ENCODE measurements at places on chromosomes 12 and 14.

GRCh38 chr14:100032738-100033137, 32.5 kb upstream of the EVL start:
- DNase-seq = no peak

DNA sequence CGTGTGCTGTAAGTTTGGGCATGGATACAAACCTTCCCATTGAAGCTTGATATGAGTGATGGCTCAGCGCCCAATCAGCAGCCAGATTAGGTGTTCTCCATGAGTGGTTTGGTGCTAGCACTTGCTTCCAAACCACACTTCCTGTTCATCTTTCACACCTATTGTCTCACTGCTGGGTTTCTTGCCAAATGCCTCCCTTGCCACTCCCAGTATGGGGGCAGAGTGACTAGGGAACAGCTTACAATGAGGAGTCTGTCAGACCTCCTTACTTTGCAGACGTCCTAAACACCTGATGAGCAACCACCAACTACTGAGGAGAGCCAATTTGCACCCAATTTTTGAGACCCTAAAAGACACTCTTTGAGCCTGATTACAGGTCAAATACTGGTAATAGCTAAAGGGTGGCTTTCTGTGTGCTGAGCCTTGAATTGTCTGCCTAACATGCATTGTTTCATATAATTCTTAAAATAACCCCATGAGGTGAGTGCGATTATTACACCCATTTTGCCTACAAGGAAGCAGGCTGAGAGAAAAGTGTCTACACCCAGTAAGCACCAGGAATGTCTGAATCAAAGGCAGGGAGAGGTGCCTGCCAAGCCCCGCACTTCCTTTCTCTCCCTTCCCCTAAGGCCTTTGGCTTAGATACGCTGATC, 48.4 kb upstream of the FOS start:
- no peak for DNase-seq

DNA sequence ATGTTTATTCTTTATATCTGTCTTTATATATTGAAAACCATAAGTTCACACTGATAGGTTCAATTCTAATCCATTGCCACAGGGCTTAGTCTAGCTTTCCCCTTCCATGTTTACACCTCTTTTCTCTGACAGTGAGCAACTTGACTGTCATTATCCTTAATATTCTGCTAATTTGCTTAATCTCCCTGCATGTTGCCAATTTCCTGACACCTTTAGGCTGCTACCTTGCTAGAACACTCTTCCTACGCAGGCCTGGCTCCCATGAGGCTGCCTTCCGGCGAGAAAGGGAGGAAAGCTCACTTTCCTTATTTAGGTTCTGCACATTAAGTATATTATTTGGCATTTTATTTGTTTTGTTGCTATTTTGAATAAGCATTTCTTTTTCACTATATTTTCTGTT, 12.8 kb upstream of the FRS2 start:
- DNase-seq = no peak

DNA sequence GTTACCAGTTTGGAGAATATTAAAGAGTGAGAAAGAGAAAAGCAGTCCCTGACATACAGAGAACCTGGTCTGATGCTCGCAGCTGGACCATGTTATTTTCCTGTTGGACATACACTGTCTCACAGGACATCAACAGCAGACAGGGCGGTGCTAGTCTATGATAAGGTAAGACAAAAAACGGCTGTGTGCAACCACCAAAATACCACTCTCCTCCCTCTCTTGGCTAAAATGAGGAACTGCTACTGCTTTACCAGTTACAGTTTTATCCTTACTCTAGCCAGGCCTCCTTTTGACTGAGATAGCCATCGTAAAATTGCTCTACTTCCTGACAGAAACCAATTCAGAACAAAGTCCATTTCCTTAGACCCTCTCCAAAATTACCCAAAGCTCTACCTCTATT, 47.0 kb upstream of the ERGIC2 start:
- DNase-seq = peak; percentile 17

DNA sequence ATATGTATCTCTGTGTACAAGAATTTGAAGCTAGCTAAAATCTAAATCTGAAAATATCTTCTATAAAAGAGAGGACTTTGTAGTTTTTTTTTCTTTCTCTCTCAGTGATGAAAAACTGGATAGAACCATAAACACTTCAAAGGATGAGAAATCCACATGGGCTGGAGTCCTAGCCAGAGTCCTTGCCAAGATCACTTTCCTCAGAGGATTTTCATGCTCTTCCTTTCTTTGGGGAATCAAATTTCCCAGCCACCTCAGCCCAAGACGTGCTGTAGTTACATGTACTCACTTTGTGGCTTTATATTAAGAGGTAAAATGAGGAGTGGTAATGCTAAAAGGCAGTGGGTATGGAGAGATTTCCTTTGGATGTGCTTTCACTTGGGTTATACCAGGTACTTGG, 110.3 kb downstream of the SLC38A1 start:
- DNase-seq = no peak

GRCh38 chr12:94173660-94174265, 25.4 kb downstream of the PLXNC1 start:
- DNase-seq = no peak

- no peak for DNase-seq
These were observed 162.6 kb upstream of the PLEKHA5 start for GRCh38 chr12:18966954-18967353.

DNA sequence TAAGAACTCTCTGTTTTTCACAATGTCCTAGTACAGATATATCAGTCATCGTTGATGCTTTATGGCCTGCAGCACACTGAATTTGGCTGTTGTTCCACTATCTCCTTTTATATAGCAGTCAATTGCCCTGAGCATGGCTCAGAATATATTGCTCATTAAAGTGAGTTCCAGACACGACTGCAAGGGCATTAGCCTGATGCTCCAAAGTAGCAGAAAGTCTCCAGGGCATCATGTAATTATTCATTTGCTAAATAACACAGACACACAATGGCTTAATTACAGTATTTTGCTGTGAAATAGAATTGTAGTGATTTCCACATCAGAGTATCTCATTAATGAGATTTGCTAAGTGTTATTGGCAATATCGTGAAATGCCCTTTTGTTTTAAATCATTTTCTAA, 1167.5 kb downstream of the AACS start:
- DNase-seq = no peak

GRCh38 chr12:124233041-124233796, 61.7 kb upstream of the RFLNA start:
- DNase-seq = no peak

GRCh38 chr12:121581686-121582429, 1.0 kb upstream of the KDM2B start:
- peak; percentile 30 for DNase-seq

- DNase-seq = no peak
These were observed 128.6 kb upstream of the PLEKHG7 start for GRCh38 chr12:92574051-92574783.

GRCh38 chr12:39988574-39988973, 117.3 kb downstream of the SLC2A13 start:
- DNase-seq = no peak

- peak; percentile 85 for DNase-seq
These were observed 744 bp upstream of the MYL6 start for GRCh38 chr12:56157201-56158028.

DNA sequence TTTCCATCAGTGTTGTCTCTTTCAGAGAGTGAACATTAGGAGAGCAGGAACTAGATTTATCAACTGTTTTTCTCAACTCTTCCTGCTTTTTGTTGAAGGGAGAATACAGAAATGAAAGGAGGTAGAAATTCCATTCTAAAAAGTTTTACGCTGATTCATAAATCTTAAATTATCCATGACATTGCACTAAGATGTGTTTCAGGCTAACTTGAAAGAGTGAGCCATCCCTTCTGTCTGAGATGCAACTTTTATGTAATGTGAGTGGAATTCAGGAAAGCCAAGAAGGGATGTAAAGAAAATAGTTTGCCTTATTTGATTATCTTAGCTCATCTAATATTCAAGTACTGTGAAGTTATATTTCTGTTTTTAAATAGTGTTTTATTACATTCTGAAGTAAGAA, 349.5 kb upstream of the RGS6 start:
- DNase-seq = no peak

GRCh38 chr12:106445959-106446358, 88.4 kb downstream of the POLR3B start:
- DNase-seq = no peak

DNA sequence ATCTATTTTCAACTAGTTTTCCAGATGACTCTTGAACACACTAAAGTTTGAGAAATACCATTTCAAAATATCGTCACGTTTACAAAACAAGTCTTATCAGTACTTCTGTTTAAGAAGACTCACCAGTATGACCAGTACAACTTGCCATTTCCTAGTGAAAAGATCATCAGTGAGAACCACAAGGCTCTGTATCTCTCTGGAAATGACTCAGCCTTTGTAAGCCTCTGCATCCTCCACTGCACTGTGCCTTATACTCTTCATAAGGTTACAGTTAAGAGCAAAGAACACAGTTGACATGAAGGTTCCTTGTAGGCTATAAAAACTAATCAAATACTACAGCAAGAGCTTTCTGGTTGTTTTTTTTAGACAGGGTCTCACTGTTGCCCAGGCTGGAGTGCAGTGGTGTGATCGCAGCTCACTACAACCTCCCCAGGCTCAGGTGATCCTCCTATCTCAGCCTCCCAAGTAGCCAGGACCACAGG, 5.7 kb upstream of the VTI1B start:
- DNase-seq = no peak

GRCh38 chr14:26191671-26192070, 406.2 kb downstream of the NOVA1 start:
- no peak for DNase-seq

DNA sequence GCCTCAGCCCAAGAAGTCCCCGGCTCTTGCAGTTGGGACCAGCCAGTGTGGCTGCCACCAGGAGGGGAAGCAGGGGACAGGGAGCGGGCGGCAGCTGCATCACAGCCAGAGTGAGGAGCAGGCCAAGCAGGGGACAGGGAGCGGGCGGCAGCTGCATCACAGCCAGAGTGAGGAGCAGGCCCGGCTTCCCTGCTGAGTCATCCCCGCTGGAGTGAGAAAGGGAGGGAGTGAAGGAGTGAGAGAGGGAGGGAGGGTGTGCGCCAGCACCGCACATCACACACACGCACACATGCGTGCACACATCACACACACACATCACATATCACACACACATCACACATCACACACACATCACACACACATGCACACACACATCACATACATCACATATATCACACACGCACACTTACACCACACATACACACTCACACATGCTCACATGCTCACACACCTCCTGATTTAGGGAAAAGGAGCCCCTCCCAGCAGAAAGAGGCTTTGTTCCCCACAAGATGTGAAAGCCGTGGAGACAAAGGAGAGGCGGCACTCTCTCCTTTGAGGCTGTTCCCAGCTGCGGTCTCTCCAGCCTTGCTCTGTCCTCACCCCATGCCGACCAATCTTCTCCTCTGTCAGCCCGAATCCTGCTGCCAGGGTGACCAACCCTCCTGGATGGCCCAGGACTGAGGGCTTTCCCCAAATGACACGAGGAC, 16.7 kb upstream of the ZDHHC22 start:
- no peak for DNase-seq

GRCh38 chr14:69246331-69246730, 13.6 kb upstream of the GALNT16 start:
- no peak for DNase-seq

DNA sequence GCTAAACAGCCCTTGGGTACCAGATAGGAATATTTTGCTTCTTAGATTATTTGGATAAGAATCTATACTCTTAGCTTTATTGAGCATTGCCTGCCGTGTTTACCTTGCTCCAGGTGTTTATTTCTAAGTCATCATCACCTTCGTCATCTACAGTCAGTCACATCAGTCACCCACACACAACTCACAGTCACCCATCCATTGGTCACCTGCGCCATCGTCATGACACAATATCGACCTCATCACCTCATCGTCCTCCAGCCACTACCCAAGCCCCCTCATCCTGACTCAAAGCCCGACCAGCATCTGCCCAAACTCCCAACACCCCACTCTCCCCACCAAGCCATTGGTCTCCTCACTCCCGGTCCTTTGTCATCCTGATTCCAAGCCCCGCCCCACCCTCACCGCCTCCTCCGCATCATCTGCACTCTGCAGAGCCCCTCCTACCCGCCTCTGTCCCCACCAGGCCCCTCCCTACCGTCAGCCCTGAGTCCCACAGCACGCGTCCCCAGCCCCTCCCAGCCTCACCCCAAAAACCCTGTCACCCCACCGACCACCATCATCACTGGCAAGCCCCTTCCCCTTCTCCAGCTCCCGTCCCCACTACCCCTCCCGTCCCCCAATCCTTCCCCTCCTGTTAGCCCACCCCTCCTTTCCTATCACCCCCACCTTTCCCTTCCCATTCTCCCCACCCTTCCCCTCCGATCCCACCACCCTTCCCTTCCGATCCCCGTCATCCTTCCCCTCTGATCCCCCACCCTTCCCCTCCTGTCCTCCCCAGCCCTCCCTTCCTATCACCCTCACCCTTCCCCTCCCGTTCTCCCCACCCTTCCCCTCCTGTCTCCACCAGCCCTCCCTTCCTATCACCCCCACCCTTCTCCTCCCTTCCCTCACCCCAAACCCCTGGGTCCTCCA, 9.8 kb downstream of the DLK1 start:
- DNase-seq = no peak

- DNase-seq = peak; percentile 17
These were observed 53.0 kb downstream of the IFNG-AS1 start for GRCh38 chr12:68042212-68042699.

- no peak for DNase-seq
These were observed 7.2 kb downstream of the CARMIL3 start for GRCh38 chr14:24058951-24059475.

- DNase-seq = no peak
These were observed 12.7 kb downstream of the JAG2 start for GRCh38 chr14:105155681-105156413.

GRCh38 chr12:9039397-9039977, 50.1 kb downstream of the KLRG1 start:
- peak; percentile 69 for DNase-seq

DNA sequence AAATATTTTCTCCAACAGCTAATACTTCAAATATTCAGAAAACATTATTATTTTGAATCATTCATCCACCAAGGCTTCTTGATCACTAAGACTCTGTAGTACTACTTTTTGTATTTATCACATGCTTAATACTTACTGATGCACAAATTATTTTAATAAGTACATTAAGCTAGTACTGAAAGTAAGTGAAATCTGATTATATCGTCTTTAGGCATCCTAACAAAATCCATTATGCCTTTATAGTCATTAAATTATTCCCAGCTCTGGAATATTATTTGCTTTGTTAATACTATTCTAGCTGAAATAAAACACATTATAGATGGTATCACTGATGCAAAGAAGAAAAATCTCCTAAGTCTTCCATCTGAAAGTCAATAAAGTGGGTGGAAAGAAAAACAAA, 75.1 kb upstream of the TTC7B start:
- DNase-seq = no peak
